ENCODE measurements at places on chromosomes 1 and 21.

DNA sequence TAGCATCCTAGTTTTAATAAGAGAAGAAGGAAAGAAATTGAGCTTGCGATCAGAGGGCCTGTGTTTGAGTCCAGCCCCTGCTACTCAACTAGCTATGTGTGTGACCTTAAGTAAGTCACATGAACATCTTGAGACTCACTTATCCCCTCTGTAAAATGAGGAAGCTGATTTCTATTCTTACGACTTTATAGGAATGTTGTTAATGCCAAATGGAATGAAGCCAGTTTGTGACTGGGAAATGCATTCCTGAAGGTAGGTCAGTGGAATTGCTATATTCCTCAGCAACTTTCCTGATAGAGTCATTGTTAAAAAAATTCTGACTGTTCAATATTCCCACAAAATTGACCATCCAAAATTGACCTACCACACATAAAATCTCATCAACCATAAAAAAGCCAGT is 14.9 kb downstream of the FASLG start:
- DNase-seq: no peak

DNA sequence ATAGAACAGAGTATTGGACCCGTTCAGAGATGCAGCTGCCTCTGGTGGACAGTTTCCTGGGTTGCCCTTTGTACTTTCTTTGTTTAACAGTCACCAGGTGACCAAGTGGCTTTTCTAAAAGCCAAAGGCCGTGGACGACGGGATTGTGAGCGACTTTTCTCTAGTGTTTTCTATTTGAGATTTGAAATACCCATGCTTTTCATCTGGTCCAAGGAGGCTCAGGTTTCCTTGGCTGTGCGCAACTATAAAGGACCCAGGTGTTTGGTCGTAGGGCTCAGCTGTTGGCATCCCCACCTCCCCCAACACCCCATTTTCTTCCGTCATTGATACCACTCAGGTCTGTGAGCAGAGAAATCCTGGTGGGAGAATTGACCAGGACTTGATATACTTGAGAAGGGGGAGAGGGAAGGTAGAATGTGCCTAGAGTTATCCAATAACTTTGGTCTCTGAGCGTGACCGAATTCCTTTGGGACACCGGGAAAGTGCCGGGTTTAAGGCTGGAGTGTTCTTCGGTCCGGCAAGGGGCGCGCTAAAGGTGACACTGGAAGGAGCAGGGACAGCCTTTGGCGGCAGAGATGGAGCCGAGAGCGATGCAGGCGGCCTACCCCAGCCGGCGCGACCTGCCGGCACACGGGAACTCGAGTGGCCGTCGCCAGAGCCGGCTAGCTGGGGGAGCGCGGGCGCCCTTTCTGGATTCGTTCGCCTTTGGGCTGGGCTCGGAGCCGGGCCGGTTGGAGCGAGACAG is 83.4 kb upstream of the BMP8A start:
- DNase-seq: no peak

- no peak for DNase-seq
Measured at GRCh38 chr1:232438476-232438875, 191.5 kb downstream of the SIPA1L2 start.

GRCh38 chr1:201346337-201346939 is 31.0 kb downstream of the TNNT2 start:
- peak; percentile 36 for DNase-seq

DNA sequence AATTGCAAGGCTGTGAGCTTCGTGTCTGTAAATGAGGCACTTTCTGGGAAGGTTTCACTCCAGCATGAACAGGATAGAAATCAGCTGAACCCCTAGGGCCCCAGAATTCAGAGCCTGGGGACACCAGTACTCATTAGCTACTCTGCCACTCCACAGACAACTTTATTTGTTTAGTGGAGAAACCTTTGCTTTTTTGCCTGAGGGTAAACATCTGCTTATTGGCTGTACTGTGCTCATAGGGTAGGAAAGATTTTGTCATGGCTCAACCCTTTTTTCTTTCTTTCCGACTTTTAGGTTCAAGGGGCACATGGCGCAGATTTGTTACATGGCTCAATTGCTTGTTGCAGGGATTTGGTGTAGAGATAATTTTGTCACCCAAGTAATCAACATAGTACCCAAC is 138.4 kb upstream of the BACE2 start:
- DNase-seq: no peak

DNA sequence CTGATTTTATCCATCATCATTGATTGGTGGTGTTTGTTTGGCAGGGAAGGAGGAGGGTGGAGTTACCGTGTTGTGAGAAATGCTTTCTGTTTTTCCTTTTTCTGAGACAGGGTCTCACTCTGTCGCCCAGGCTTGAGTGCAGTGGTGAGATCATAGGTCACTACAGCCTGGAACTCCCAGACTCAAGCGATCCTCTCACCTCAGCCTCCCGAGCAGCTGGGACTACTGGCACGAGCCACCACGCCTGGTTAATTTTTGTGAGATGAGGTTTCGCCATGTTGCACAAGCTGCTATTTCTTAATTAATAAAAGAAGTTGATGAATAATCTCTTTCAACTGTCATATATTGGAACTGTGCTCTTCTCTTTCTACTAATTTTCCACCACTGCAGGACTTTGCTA is 44.3 kb downstream of the HUNK start:
- no peak for DNase-seq

- DNase-seq: no peak
Measured at GRCh38 chr1:94980582-94981574, 54.0 kb upstream of the CNN3 start.
